Suppressor macrophage treated with lipopolysaccharide for 4 hours (primary cell): ENCODE measurements at places on chromosomes 2 and 18.

- DNase-seq = no peak
Measured at GRCh38 chr2:69973335-69973735, 11.9 kb upstream of the ASPRV1 start.

GRCh38 chr18:50594012-50594411, 34.1 kb downstream of the MAPK4 start:
- no peak for DNase-seq

DNA sequence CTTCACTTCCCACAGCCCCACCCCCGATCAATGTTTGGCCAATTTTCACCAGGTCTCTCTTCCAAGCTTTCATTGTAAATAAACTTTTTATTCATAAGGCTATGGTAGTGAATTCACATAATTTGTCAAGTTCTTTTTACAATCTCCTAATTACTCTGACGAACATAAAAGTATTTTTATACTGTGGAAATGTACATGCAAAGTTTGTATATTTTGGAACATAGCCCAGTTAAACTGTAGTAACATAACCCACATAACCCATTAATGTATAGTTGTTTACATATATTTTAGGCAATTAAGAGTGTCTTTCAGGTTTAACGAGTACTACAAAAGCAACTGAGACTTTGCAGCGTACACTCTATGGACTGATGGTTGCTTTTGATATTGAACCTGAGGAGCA, 228.3 kb upstream of the ERBB4 start:
- no peak for DNase-seq

- DNase-seq = peak; percentile 78
Measured at GRCh38 chr18:9771261-9771976, 63.3 kb downstream of the RAB31 start.

DNA sequence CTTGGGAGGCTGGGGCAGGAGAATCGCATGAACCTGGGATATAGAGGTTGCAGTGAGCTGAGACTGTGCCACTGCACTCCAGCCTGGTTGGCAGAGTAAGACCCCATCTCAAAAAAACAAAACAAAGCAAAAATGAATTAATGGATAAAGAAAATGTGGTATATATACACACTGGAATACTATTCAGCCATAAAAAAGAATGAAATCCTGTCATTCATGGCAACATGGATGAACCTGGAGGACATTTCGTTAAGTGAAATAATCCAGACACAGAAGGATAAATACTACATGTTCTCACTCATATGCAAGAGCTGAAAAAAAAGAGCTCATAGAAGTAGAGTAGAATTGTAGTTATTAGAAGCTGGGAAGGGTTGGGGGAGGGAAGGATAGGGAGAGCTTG, 80.8 kb downstream of the RAB31 start:
- no peak for DNase-seq

DNA sequence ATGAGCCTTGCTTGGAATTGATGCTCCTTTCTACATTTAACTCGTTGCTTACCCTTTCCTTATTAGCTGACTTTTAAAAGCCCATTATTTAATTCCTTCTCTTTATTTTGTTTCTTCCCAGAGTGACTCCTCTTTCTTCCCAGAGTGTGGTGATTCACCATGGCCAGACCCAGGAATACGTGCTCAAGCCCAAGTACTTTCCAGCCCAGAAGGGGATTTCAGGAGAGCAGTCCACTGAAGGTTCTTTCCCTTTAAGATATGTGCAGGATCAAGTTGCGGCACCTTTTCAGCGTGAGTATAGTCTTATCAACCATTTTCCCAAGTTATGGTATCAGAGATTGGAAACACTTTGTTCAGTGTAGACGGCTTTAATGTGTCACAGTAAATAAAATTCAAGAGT, 163.7 kb downstream of the LTBP1 start:
- no peak for DNase-seq

DNA sequence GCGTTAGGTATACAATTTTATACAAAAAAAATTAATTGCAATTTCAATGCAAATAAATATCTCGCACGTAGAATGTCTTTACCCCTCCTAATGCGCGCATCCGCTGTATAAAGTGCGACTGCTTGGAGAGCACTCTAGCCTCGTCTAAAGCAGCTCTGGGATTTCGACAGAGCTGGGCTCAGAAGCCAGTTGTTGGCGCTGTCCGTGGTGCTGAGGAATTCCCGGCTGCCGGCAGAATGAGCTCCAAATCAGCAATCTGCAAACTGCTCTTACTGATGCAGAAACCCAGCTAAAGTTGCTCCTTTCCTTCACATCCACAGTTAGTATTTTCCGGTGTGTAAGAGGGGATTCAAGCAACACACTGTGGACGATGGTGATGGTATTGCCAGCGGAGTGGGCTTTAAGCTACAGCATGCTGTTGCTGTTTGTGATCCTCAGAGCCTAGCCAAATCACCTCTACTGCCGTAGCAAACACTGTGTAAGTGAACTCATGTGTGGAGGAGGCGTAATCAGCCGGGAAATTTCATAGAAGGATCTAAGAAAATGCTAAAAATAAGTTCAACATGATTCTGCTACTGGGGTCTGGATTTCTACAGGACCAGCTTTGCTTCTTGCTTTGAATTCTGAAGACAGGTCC, at the start of gene VWC2L:
Gene VWC2L, plus strand, starts transcription at position 137 of the 637 bp plus-strand sequence. CDS start 3,140 bp downstream, outside the sequence.
- DNase-seq = peak; percentile 46

DNA sequence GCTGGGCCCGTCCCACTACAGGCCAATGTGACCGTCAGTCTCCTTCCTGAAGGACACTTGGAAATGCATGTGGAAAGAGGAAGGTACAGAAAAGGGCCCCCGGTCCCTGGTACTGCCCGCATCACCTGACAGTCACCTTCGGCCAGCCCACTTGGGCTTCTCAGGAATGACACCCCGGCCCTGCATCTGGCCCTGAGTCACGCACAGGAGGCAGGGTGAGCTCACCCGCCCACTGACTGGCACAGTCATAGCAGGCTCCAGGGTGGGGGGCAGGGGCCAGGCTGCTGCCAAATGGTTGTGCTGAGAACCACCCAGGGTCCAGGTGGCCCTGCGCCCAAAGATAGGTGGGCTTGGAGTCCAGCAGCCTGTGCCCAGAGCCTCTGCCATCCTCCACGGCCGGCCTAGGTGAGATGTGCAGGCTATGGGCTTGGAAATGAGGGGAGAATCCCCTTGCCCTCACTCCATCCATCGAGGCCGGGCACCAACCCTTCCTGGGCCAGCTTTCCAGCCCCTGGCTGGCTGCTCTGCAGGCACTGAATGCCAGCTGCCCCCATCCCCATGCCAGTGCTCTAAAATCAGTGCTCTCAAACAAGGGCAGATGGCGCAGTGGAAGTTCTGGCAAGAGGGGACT, 14.1 kb downstream of the EMX1 start:
- peak; percentile 45 for DNase-seq

DNA sequence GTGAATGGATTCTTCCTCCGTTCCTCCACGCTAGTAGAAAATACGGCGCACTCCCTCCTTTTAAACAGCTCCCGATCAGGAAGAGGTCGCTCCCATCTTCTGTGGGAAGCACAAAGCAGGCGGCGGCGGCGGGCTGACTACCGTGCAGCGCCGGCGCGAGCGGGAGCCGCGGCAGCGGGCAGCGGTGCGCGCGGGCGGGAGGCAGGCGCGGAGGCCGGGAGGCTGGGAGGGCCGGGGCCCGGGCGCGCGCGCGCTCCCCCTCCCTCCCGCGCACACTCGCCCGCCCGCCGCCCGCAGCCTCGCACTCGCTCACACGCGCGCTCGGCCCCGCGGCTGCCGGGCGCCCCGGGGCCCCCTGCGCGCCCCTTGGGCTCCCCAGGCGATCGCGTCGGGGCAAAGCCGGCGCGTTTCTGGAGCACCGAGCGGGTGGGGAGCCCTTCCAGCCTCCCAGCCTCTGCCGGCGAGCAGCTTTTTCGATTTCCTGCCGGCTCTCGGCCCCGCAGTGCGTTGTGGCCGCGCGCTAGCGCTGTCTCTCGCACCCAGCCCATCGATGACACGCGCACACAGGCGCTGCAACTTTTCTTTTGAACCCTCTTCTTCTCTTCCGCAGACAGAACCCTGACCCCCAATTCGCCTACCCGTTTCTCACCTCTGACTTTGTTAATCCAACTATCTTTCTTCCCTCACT, at the start of gene SLC8A1:
Gene SLC8A1, minus strand, starts transcription at position 173 of the 688 bp plus-strand sequence.
- DNase-seq = peak; percentile 67

GRCh38 chr18:62331581-62332356, 6.7 kb downstream of the TNFRSF11A start:
- peak; percentile 75 for DNase-seq

DNA sequence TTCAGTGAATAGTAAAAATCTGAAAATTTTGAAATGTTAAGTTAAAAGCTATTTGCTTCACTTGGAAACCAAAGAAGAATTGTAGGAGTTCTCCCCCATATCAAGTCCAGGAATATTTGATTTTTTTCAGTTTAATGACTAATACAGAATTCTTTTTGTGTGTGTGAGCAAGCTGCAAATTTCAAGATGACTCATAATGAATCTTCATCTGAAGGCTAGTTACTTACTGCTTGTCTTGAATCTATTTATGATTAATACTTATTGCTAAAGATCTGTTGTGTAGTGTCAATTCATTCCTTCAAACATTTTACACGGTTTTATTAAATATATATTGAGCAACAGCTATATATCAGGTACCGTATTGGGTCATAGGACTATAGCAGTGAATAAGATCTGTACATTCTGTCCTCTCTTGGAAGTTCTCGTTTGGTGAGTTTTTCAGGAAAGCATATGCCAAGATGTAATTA, 47.8 kb upstream of the CAVIN2 start:
- peak; percentile 29 for DNase-seq

- no peak for DNase-seq
Measured at GRCh38 chr2:177433402-177433801, 40.8 kb downstream of the AGPS start.
